Karpas-422 (cell line): ENCODE measurements at places on chromosomes 16 and 17. TPM values are rescaled to one million over a fixed set of nuclear protein-coding genes. Genes with fewer than 3 reads are reported as not detected.

DNA sequence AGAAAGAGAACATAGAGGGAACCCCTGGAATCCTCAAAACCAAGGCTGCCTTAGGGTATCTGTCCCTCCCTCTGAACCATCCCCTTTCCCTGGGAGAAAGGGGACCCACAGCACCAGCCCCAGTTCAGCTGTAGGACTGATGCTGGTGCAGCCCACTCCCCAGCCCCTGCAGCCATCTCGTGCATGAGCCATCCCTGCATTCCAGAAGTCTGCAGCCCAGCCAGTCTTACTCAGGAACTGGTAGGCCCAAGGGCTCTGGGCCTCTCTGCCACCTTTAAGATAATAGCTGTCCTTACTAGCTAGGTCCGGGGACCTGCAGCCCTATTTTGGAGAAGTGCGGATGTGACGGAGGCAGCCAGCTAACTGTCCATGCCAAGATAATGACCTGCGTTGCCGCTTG is 6.0 kb upstream of the EVPL start:
- no peak for DNase-seq
- H3K27ac ChIP-seq: no peak overlapping the region
- no peaks in the 10 kb centered on the region for H3K4me1 ChIP-seq

DNA sequence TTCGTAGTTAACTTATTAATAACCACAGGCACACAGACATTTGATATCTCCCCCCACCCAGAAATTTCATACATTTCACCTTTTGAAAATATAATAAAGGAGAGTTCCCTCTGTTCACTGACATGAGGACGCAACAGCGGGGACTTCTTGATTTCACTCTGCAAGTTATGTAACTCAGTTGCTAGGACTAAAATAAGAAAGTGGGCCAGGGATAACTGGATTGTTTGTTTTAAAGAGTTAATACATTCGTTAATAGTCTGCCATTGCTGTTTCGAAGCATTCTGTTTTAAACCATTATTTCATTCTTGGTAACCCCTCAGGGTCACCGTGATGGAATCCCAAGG is 1.2 kb downstream of the RHOT1 start:
- H3K4me1 ChIP-seq: peaks cover 17% of the 10 kb centered on the region
- peaks cover 4% of the 10 kb centered on the region for H3K36me3 ChIP-seq
- DNase-seq: no peak
- no peaks in the 10 kb centered on the region for H3K27me3 ChIP-seq
- peak overlapping the region; percentile 100 for H3K4me3 ChIP-seq

DNA sequence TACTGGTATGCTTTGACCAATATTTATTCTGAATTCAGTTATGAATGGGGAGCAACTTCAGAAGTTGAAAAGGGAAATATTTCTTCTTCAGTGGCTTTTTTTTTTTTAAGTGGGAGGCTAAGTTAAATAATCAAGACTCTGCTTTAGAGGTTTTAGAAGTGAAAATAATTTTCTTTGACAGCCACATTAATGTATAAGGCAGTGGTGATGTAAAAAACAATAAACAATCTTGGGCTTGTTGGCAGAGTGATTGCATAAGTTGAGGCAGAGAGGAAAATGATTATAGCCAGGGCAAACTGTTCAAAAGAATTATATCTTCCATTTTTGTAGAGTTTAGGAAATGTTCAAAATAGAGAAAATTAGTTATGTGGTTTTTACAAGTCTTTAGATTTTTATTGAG is 5.4 kb upstream of the KRT12 start:
- H3K27me3 ChIP-seq: no peaks in the 10 kb centered on the region
- H3K27ac ChIP-seq: no peak overlapping the region
- no peak for DNase-seq

DNA sequence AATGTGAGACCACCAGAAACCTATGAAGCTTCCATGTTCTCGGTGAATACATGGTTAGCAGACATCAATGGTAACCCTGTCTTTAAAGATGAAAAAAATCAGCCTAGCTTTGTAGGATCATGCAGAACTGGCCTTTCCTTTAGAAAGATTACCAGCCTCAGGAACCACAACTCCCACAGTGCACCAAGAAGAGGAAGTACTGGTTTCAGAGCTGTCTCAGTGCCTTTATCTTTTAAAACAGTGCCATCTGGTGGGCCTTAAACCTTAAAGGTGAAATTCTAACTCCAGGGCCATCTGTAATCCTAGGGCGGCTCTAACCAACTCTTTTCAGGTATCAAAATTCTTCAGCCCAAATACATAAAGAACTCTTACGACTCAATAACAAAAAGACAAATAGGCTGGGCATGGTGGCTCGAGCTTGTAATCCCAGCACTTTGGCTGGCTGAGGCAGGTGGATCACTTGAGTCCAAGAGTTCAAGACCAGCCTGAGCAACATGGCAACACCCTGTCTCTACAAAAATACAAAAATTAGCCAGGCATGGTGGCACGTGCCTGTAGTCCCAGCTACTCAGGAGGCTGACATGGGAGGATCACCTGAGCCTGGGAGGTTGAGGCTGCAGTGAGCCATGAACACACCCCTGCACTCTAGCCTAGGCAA is 5.4 kb downstream of the ATPAF2 start:
- no peak overlapping the region for H3K4me3 ChIP-seq
- no peaks in the 10 kb centered on the region for H3K36me3 ChIP-seq
- H3K27me3 ChIP-seq: no peaks in the 10 kb centered on the region
- H3K4me1 ChIP-seq: peaks cover 52% of the 10 kb centered on the region
- no peak overlapping the region for H3K27ac ChIP-seq

GRCh38 chr17:27282054-27282551 is 11.8 kb upstream of the WSB1 start:
- H3K27me3 ChIP-seq: no peaks in the 10 kb centered on the region

- H3K36me3 ChIP-seq: no peaks in the 10 kb centered on the region
- H3K27ac ChIP-seq: no peak overlapping the region
- H3K4me3 ChIP-seq: no peak overlapping the region
- no peaks in the 10 kb centered on the region for H3K4me1 ChIP-seq
- no peak for DNase-seq
These were observed 142.8 kb downstream of the GRIN2A start for GRCh38 chr16:10039220-10040096.

GRCh38 chr17:78525511-78526160 is 51.6 kb downstream of the DNAH17 start:
- peaks cover 22% of the 10 kb centered on the region for H3K4me1 ChIP-seq
- no peaks in the 10 kb centered on the region for H3K27me3 ChIP-seq
- peak overlapping the region; percentile 23; the same call in 1 of the 2 replicates for H3K4me3 ChIP-seq
- DNase-seq: peak; percentile 51
- H3K27ac ChIP-seq: no peak overlapping the region

DNA sequence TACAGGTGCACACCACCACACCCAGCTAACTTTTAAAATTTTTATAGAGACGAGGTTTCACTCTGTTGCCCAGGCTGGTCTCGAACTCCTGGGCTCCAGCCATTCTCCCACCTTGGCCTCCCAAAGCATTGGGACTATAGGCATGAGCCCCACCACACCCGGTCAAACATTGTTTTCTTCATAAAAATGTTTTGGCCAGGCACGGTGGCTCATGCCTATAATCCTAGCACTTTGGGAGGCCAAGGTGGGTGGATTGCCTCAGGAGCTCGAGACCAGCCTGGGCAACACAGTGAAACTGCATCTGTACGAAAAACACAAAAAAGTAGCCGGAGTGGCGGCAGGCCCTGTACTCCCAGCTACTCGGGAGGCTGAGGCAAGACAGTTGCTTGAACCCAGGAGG is 12.1 kb downstream of the TMC6 start:
- H3K4me1 ChIP-seq: peaks cover 8% of the 10 kb centered on the region
- no peak overlapping the region for H3K27ac ChIP-seq
- no peaks in the 10 kb centered on the region for H3K27me3 ChIP-seq
- DNase-seq: no peak

DNA sequence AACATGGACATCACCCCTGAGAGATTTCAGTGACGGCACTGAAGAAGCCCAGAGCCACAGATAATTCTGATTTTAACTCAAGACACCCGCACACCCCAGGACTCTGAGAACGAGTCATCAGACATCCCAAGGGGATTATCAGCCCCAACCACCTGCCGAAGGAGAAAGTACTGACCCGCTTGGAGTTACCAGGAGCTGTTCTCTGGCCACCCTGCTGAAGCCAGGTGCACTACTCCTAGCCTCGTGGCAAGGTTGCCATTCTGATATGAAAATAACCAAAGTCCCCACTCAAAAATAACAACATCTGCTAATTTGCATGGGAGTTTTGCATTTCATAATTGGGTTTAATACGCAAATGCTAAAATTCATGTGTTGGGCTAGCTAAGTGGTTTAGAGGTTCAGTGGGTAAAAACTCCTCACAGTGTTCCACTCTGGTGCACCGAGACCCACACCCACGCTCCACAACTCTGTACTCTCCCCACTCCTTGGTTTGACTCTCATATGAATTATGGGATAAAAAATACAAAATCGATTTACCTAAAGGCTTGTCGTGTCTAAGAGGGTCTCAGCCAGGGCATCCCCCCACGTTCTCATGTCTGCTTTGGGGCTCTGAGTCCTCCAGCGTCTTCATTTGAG is 143.0 kb upstream of the NOL11 start:
- DNase-seq: peak; percentile 47
- no peaks in the 10 kb centered on the region for H3K36me3 ChIP-seq
- peak overlapping the region; percentile 35; the same call in 1 of the 2 replicates for H3K4me3 ChIP-seq
- peaks cover 28% of the 10 kb centered on the region for H3K4me1 ChIP-seq
- H3K27ac ChIP-seq: no peak overlapping the region

DNA sequence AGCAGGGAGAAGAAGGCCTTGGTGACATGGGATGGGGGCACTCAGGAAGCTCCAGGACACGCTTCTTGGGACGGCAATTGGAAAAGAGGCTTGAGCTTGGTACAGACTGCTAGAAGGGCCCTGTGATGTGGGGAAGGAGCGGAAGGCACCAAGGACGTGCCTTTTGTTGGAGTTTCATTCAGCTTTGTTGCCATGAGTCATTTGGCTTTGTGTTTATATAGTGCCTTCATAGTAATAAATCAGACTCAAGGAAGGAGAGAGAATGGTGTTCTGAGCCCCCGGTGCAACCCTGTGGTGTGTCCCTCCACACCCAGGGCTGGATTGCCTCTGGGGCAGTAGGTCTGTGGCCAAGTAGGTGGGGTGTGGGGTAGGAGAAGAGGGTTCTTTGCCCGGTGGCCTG is 7.4 kb upstream of the TBX4 start:
- no peak overlapping the region for H3K27ac ChIP-seq
- DNase-seq: no peak
- H3K4me3 ChIP-seq: no peak overlapping the region
- H3K36me3 ChIP-seq: no peaks in the 10 kb centered on the region
- H3K4me1 ChIP-seq: no peaks in the 10 kb centered on the region

DNA sequence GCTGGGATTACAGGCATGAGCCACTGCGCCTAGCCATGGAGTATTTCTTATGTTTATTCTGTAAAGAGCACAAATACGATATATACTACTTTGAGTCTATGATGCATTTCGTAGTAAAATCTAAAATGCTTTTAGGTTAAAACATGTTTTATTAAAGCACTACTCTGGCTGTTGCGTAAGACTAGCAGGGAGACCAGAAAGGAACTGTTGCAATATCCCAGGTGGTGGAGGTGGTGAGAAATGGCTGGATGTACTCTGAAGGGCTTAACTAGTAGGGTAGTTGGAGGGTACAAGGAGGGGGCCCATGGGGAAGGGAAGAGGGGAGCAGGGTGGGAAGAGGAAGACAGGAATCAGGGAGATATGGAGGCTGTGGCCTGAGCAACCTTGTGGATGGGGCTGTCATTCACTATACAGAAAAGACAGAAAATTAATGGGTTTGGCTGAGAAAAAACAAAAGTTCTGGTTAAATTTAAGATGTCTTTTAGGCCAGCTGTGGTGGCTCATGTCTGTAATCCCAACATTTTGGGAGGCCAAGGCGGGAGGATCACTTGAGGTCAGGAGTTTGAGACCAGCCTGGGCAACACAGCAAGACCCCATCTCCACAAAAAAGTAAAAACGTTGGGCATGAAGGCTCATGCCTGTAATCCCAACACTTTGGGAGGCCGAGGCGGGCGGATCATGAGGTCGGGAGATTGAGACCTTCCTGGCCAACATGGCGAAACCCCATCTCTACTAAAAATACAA is 35.8 kb downstream of the ST3GAL2 start:
- H3K4me3 ChIP-seq: no peak overlapping the region
- H3K27ac ChIP-seq: peak overlapping the region; percentile 96
- peaks cover 10% of the 10 kb centered on the region; the same call in 1 of the 2 replicates for H3K36me3 ChIP-seq
- no peaks in the 10 kb centered on the region for H3K27me3 ChIP-seq

- DNase-seq: no peak
- H3K4me1 ChIP-seq: peaks cover 11% of the 10 kb centered on the region
- no peak overlapping the region for H3K4me3 ChIP-seq
- H3K27ac ChIP-seq: no peak overlapping the region
- H3K27me3 ChIP-seq: no peaks in the 10 kb centered on the region
- no peaks in the 10 kb centered on the region for H3K36me3 ChIP-seq
These were observed 19.9 kb upstream of the ZNF750 start for GRCh38 chr17:82859431-82860403.

- no peaks in the 10 kb centered on the region for H3K27me3 ChIP-seq
- DNase-seq: no peak
- H3K4me3 ChIP-seq: no peak overlapping the region
- H3K36me3 ChIP-seq: no peaks in the 10 kb centered on the region
These were observed 87.7 kb downstream of the KCNJ12 start for GRCh38 chr17:21463779-21464407.

DNA sequence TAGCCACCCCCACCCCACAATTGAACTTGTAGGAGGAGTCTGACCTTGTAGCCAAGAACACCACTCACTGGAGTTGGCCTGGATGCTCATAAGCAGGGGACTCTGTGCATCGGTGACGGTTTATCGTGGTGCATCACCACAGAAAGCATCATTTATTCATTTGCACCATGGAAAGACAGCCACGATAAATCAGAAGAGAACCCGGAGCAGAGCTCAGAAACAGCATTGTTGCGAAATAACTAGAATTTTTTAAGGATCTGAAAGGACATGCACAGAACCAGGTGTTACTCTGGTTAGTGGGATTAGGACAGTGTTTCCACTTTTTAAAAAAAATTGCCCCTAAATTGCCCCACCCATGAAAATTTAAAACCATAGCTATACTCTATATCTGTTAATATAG is 44.4 kb upstream of the IRX6 start:
- no peaks in the 10 kb centered on the region for H3K27me3 ChIP-seq
- no peak overlapping the region for H3K27ac ChIP-seq
- no peak overlapping the region for H3K4me3 ChIP-seq
- no peaks in the 10 kb centered on the region for H3K36me3 ChIP-seq
- DNase-seq: no peak

- H3K27me3 ChIP-seq: no peaks in the 10 kb centered on the region
- peaks cover 32% of the 10 kb centered on the region for H3K4me1 ChIP-seq
- no peak overlapping the region for H3K4me3 ChIP-seq
- no peaks in the 10 kb centered on the region for H3K36me3 ChIP-seq
- no peak overlapping the region for H3K27ac ChIP-seq
These were observed 3.7 kb upstream of the RAB40C start for GRCh38 chr16:586047-586644.

GRCh38 chr16:86381491-86381890 is 128.8 kb upstream of the FOXF1 start:
- no peak overlapping the region for H3K27ac ChIP-seq
- H3K4me3 ChIP-seq: no peak overlapping the region
- no peaks in the 10 kb centered on the region for H3K4me1 ChIP-seq
- no peak for DNase-seq
- H3K36me3 ChIP-seq: no peaks in the 10 kb centered on the region

Gene ABCC12
- total RNA-seq: 0.04 and 0.86 TPM in 2 replicates

Gene LGALS9C
- total RNA-seq: not detected in 2 replicates

Gene TBC1D3
- 2.1 and 2.8 TPM in 2 replicates for total RNA-seq

Gene CD300A
- total RNA-seq: not detected in 2 replicates

Gene SALL1
- not detected in 2 replicates for total RNA-seq

Gene SMIM5
- not detected in 2 replicates for total RNA-seq

Gene RAB11FIP3
- total RNA-seq: 6.0 and 17.2 TPM in 2 replicates

Gene NEUROD2
- not detected in 2 replicates for total RNA-seq

Gene ABCC11
- total RNA-seq: 0.07 and 0.15 TPM in 2 replicates

Gene KRTAP1-5
- not detected in 2 replicates for total RNA-seq

Gene GUCY2D
- total RNA-seq: not detected in 2 replicates

Gene MYO1C
- total RNA-seq: 14.7 and 20.5 TPM in 2 replicates
